ENCODE measurements at places on chromosomes 5 and 9.

DNA sequence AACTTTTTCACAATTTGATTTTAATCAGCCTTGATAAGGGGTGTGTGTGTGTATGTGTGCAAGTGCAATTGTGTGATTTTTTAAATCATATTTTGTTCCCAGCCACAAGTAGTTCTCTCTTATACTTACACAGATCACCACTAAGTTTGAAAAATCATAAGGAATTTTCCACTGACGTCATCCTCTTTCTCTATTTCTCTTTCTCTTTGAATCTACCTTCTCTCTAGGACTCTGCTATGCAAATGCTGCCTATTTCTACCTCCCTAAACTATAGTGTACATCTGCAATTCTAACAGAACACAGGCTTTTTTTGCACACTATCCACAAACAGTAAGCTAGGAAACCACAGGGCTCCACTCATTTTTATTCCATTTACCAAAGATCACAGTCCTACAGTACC lies 254.6 kb upstream of the CYLC2 start:
- no peak for DNase-seq

- DNase-seq: no peak
Measured at GRCh38 chr5:15717001-15717400, 217.0 kb downstream of the FBXL7 start.

DNA sequence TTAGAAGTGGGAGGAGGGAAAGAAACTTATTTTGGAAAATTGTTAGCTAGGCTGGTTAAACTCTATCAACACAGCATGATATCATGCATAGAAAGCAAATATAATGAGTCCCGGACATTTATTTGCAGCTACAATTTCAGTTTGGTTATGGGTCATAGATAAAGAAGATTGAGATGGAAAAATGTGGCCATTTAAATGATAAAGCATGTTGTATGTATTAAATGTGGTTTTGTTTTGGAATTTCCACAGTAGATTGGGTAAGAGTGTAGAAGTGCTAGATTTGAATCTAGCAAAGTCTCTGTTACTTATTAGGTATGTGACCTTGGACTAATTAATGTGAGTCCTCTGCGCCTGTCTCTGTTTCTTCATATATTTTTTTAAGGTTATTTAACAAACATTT lies 217.4 kb downstream of the KDM4C start:
- no peak for DNase-seq

GRCh38 chr5:77973253-77973609 lies 197.1 kb upstream of the TBCA start:
- no peak for DNase-seq

DNA sequence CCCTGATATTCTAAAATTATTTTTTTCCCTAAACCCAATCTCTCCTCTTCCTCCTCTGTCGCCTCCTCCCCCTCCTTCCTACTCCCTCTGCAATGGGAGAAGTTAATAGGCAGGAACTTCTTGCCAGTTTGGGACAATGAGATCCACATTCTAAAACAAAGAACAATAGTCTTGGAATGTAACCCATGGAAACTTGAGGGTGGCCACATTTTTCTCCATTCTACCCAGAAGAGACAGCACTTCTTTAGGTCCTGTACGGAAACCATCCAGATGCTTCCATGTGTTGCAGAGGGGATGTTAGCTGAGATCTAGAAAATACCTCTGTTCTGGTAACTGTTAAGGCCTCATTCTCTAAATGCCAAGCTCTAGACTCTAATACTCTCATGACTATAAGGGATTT lies 10.0 kb downstream of the SPARC start:
- DNase-seq: no peak

DNA sequence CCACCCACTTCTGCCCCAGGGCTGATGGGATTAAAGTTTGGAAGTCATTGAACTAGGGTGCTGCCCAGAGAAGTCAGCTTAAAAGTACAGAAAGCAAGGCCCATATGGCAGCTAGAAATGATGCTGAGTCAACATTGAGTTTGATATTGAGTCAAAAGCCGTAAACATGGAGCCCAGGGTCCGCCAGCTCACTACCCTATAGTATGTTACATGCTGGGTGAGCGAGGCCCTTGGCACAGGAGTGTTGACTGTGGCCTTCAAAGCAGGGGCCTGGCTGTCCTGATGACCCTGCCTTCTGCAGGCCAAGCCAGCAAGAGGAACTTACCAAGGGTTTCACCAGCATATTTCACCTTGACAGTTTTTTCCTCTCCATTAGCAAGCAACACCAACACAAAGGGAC lies 222.5 kb downstream of the GRIA1 start:
- no peak for DNase-seq

DNA sequence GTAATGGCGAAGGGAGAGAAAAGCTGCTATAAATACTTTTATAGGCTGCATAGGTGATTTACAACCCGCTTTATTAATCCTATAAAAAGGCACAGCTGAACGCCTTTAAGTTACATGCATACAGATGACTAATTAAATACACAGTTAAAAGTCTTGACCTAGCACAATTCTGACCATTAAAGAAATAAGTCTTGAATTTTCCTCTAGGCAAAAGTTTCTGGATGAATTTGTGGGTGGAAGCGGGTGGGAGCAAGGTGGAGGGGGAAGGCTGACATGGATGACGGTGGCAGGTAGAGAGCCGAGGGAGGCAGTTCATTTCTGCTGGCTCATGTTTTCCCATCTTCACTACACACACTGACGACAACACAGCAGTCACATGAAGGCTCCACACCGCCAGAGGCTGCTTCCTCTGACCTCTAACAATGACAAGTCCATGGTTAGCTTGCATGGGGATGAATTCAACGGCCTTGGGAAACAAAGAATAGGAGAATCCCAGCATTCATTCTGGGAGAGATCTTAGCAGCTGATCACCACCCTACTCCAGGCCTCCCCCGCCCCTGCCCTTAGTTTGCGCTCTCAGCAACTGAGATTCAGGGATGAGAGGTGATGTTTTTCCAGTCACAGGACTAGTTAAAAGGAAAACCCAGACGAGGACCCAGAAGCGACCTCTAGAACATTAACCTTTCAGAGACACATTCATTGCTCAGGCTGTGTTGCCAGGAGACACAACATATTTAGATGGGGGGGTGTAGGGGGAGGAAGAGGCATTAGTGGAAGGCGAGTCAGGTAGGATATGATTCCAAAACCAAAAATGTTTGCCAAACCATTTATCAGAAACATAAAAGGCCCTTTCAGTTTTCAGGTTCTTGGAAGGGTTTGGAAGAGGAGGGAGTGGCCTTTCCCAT lies 329.3 kb downstream of the PIK3R1 start:
- peak; percentile 87 for DNase-seq

- DNase-seq: no peak
Measured at GRCh38 chr9:38523121-38523520, 97.3 kb downstream of the ANKRD18A start.

GRCh38 chr5:84536797-84537196 lies 152.1 kb upstream of the EDIL3 start:
- no peak for DNase-seq

DNA sequence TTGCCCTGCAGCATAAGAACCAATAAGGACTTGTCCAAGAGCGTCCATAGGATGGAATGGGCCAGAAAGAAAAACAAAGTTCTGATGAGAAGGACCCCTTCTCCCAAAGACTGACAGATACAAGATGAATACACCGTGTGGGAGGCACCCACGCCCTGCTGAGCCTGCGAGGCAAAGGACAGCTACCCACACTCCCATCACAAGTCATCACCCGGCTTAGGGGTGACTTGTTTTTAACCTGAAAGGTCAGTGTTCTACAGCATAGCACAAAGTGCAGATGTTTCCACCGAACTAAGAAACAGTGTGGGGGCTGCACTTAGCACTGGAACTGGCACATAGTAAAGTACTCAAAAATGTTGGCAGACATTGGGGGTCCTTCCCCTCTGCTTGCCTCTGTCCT lies 13.9 kb downstream of the TNIP1 start:
- DNase-seq: no peak

GRCh38 chr9:36793277-36793676 lies 220.6 kb downstream of the MELK start:
- DNase-seq: no peak

DNA sequence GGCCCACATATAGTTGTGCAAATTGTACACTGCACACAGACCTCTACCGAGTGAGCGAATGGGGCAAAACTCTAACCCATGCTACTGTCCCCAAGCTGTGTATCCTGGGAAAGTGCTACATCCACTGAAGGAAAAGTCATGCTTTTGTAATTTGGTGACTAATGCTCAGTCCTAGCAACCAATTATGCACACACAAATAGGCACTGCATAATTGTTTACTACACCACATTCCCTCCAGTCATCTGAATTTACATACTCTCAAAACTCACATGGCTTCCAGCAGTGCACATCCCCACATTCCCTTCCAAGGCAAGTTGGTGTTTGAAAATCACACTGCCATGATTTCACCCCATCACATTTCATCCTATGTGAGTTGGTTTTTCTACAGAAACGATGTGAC lies 125.9 kb upstream of the OSMR start:
- DNase-seq: no peak

DNA sequence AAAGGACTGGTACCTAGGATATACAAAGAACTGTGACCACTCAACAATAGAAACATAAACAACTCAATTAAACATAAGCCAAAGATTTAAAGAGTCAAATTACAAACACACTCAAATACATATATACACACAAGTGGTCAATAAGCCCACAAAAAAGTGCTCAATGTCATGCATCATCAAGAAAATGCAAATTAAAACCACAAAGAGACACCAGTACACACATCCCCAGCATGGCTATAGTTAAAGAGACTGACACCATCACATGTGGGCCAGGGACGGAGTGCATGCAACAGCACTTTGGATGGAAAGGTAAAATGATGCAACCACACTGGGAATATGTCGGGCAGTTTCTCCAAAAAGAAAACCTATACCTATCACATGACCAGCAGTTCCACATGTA lies 89.7 kb downstream of the CAAP1 start:
- no peak for DNase-seq

GRCh38 chr5:23169660-23170416 lies 316.7 kb upstream of the CDH12 start:
- no peak for DNase-seq

GRCh38 chr9:77647267-77648233 lies 572 bp downstream of the GNA14 start:
- peak; percentile 27 for DNase-seq

DNA sequence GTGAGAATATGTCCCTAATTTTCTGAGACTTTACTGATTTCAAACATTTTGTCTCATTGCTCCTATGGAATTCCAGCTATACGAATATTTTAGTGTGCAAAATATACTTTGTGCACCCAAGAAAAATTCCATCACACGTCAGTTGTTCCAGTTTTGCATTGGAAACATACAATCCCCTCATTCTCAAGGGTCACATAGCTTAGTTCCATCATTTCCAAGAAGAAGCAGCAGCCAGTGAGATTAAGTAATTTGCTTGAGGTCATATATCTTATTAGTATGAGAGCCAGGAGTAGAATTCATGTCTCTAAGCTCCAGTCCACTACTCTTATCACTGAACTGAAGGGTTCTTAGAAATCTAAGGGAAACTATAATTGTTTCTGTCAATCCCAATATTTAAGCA lies 746.7 kb upstream of the C9orf72 start:
- DNase-seq: no peak

DNA sequence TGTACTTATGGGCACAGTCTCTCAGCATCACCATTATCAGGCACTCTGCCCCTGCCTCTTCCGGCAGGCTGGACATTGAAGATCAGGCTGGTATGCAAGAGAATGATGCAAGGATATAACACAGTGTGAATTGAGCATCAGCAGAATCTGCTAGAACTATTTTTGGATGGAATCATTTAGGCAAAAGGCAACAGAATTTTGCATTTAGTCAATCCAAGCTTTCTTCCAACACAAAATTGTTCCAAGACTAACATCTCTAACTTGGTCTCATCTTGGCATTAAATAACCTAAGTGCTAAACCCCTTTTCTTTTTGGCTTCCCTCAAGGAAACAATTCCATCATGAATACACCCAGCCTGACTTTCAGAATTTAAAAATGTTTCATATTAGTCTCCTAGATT lies 339.9 kb downstream of the PRELID2 start:
- DNase-seq: no peak

GRCh38 chr5:33675958-33676464 lies 215.8 kb downstream of the ADAMTS12 start:
- DNase-seq: no peak

DNA sequence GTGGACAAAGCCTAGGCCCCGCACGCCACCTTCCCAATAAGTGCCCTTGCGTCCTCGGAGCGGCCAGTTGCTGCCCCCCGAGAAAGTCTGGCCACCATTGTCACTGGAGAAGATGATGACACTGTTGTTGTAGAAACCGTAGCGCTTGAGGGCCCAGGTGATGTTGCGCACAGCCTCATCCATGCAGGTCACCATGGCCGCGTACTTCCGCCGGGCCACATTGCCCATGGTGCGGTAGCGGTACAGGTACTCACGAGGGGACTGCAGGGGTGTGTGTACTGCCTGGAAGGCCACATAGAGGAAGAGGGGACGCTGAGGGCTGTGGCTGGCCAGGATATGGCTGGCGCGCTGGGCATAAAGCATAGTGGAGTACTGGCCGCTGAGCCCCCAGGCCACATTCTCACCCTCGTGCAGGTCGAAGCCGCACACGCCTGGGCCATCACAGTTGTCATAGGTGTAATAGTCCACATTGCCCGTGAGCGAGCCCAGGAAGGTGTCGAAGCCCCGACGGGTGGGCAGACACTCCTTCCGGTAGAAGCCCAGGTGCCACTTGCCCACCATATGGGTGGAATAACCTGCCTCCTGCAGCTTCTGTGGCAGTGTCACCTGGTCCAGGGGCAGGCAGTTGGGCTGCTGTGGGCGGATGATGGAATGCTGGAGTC lies 4.6 kb downstream of the ARSI start:
- no peak for DNase-seq

DNA sequence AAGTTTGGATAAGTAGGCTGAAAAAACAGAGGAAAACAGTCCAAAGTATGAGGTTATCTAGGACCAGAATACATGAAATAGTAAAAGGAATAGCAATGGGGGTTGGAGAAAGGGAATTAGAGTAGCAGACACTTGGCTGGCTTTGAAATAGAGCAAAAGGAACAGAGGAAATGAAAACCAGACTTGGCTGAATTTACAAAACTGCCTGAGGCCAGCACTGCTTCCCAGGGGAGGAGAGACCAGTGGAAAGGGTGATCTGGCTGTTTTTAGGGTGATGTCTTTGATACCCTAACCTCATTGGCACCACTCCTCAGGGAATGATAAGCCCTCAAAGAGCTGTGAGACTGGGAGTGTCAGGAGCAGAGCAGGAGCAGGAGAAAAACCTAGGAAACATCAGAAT lies 413.4 kb upstream of the SLC30A5 start:
- no peak for DNase-seq

DNA sequence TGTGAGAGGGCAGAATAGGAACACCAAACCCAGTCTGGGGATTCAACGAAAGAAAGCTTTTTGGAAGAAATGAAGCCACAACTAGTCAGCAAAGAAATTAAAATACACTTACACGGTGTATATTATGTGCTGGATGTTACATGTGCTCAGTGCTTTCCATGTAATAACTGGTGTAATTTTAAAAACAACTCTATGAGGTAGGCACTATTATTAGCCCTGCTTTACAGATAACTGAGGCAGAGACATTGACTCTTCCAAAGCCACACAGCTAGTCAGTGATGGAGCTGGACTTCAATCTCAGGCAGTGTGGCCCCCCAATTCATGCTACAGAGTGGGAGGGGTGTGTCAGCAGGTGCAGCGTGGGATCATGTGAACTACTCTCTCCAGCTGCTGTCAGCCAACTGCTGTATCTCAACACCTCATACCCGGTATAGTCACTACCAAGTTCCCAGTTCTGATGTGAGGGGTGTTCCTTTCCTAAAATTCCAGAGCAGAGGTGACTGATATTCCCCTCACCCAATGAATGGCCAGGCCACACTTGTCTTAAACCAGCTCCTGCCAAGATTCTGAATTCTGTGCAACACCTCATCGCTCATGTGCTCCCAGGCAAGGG lies 33.8 kb upstream of the TJP2 start:
- DNase-seq: no peak

- no peak for DNase-seq
Measured at GRCh38 chr5:77171141-77171910, 39.2 kb upstream of the PDE8B start.
